ENCODE measurements at places on chromosomes 7 and 10. TPM values are rescaled to one million over a fixed set of nuclear protein-coding genes. Genes with fewer than 3 reads are reported as not detected.

Gene AMPH
- 5.0 TPM for total RNA-seq

DNA sequence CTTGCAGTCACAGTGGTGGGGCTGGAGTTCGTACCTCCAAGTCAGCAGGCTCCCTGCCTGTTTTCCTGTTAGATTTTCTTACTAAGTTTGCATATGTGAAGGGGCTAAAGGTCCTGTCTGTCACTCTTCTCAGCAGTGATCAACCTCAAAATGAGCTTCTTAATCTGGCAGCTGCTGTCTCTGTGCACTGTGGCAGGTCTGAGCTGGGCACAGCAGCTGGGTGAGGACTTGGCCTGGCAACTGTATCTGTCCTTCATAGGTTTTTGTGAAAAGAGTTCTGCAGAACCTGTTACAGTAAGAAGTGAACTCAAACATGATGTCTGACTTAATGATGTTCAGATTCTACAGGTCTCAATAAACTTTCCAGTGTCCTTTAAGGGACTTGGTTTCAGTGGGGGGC lies 31.3 kb upstream of the GJD4 start:
- peaks cover 17% of the 10 kb centered on the region for H3K36me3 ChIP-seq
- H3K27ac ChIP-seq: no peak overlapping the region
- H3K27me3 ChIP-seq: no peaks in the 10 kb centered on the region
- no peak overlapping the region for H3K4me3 ChIP-seq
- H3K4me1 ChIP-seq: no peaks in the 10 kb centered on the region

Gene TMEM236
- 0.78 TPM for total RNA-seq

GRCh38 chr10:50325449-50326171 lies 74.3 kb upstream of the ASAH2 start:
- no peak for DNase-seq
- H3K36me3 ChIP-seq: no peaks in the 10 kb centered on the region
- no peak overlapping the region for H3K4me3 ChIP-seq
- H3K27ac ChIP-seq: peak overlapping the region; percentile 42

- H3K4me1 ChIP-seq: peaks cover 20% of the 10 kb centered on the region
- H3K27me3 ChIP-seq: no peaks in the 10 kb centered on the region
- no peaks in the 10 kb centered on the region for H3K36me3 ChIP-seq
- DNase-seq: no peak
Observed at GRCh38 chr7:132580277-132580676, 4.0 kb upstream of the PLXNA4 start.

Gene LIPM
- not detected for total RNA-seq

Gene DOCK4
- total RNA-seq: 18.1 TPM

DNA sequence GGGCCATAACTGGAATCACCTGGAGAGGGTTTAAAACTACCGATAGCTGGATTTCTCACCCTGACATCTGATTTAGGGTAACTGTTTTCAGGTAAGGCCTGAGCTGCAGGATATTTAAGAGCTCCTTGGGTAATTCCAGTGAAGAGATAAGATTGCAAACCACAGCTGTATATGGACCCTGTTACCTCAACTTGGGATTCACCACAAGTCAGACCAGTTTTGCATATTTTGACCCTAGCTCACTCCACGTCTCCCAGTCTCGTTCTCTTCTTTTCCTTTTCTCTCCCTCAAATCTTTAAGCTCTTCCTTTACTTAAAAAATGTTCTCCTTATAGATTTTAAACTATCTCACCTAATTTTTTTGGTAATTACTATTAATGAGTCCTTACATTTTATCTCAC lies 264.4 kb downstream of the THSD7A start:
- H3K4me1 ChIP-seq: no peaks in the 10 kb centered on the region
- H3K4me3 ChIP-seq: no peak overlapping the region
- DNase-seq: no peak
- no peaks in the 10 kb centered on the region for H3K27me3 ChIP-seq

Gene KEL
- total RNA-seq: 0.23 TPM

GRCh38 chr10:128694168-128694850 lies 568.1 kb upstream of the MKI67 start:
- H3K27me3 ChIP-seq: peaks cover 10% of the 10 kb centered on the region
- no peaks in the 10 kb centered on the region for H3K36me3 ChIP-seq
- H3K4me1 ChIP-seq: no peaks in the 10 kb centered on the region
- H3K4me3 ChIP-seq: no peak overlapping the region

- no peaks in the 10 kb centered on the region for H3K27me3 ChIP-seq
- no peak for DNase-seq
- H3K36me3 ChIP-seq: no peaks in the 10 kb centered on the region
- H3K27ac ChIP-seq: no peak overlapping the region
Observed at GRCh38 chr7:103805346-103805745, 184.1 kb downstream of the RELN start.
